ENCODE measurements at places on chromosomes 13 and 19. TPM values are rescaled to one million over a fixed set of nuclear protein-coding genes. Genes with fewer than 3 reads are reported as not detected.

Gene ZNF90
- not detected for total RNA-seq

Gene ZAR1L
- total RNA-seq = not detected

Gene CEACAM6
- 13.8 TPM for total RNA-seq

Gene ZNF426
- 1.0 TPM for total RNA-seq

Gene MBD3L2
- not detected for total RNA-seq

All from A549 treated with AZD2906 at 1 μM for 4 hours (cell line).